ENCODE measurements at places on chromosomes 1 and 21.

DNA sequence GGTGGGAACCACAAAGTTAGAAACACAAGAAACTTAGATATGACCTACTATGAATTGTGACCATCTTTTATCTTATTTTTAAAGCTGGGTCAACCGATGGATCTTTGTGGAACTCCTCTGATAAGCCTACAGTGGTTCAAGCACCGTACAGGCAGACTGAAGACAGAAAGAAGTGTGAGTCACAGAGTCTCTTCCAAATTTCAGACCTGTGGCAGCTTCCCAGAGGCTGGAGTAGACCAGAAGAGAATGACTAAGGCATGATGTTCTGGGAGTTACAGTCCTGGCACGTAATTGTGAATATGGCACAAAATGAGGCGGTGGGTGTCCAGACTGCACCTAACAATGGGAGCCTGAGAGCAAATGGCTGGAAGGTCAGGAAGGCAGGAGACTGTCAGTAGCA lies 70.0 kb downstream of the LMO4 start:
- no peak for DNase-seq

GRCh38 chr1:38392861-38393260 lies 346.3 kb upstream of the POU3F1 start:
- DNase-seq = no peak

DNA sequence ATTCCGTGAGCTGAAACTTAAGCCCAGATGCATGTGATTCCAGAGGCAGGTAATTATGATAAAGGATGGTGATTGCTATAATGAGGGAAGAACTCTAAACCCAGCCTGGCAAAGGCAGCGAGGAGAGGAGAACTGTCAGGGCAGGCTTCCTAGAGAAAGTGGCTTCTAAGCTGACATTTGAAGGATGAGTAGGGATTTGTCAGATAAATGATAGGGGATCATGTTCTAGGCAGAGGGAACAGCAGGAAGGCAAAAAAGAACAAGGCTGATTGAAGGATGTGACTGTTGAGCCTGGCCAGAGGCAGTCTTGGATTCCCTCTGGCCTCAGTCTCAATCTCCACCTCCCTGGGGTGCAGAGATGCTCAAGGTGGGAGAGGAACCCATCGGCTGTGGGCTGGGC lies 146.4 kb upstream of the POU3F1 start:
- no peak for DNase-seq

DNA sequence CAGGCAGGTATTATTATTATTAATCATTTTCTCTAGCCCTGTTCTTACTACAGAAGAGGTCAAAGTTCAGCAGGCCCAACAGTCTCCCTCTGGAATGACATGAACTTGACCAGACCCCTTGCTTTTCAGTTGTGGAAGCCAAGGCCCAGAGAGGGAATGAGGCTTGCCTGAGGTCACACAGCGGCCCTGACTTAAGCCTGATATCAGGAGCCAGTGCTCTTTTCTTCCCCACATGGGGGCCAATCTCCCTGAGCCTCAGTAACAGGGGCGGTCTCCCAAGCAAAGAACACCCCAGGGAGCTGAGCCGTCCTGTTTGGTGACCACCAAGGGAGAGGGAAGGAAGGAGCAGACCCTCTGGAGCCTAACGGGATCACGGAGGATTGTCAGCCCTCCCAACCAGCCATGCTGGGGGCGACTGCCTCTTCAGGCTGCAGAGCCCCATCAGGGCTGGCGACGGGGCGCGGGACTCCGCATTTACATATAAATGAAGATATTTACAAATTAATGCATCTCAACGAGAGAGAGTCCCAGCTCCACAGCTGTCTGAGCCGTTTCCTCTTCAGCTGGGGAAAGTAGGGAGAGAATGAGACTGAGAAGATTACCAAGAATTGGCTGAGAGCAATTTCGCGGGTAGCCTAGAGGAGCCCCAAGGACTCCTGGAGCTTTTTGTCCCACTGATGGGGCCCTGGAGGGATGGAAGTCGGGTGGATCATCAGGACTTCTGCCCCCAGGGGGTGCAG lies 186.1 kb upstream of the KLHDC7A start:
- no peak for DNase-seq
